Cardiac fibroblast (primary cell): ENCODE measurements at places on chromosomes 2 and 18.

DNA sequence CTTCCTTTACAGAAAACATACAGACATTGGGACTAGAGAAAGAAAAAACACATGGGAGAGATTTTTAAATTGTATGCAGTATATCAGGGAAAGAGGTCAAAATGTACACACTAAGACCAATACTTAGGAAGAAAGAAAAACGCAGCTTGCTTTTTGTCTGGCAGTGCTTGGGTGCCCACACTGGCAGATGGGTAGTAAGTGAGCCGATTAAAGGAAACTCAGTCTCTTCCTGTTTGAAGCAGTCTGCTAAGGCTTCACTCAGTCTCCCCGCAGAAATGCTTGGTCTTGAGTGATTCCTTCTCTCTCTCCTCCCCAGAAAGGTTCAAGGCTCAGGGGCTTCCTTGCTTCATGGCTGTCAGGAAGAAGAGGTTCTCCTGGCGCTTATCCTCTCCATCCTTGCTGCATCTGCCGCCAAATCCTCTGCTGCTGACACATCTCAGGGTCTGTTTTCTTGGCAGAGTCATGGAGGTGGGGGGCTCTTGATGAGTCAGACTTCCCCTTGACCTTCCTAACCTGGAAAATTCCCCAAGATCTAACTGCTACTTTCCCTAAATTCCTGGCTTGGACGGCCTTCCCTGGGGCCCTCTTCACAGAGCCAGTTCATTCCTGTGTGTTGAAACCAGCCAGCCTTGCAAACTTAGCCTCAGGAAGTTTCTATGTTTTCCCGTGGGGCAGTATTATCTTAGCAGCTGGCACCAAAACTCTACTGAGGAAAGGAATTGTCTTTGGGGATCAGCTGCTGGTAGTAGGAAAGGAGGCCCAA is 10.5 kb upstream of the TMSB10 start:
- peak; percentile 62 for DNase-seq

- DNase-seq = peak; percentile 62
Measured at GRCh38 chr18:41745166-41746049, 209.6 kb upstream of the PIK3C3 start.

- DNase-seq = no peak
Measured at GRCh38 chr2:21233194-21233593, 109.4 kb downstream of the TDRD15 start.

- no peak for DNase-seq
Measured at GRCh38 chr18:54696616-54697293, 105.7 kb downstream of the DYNAP start.

DNA sequence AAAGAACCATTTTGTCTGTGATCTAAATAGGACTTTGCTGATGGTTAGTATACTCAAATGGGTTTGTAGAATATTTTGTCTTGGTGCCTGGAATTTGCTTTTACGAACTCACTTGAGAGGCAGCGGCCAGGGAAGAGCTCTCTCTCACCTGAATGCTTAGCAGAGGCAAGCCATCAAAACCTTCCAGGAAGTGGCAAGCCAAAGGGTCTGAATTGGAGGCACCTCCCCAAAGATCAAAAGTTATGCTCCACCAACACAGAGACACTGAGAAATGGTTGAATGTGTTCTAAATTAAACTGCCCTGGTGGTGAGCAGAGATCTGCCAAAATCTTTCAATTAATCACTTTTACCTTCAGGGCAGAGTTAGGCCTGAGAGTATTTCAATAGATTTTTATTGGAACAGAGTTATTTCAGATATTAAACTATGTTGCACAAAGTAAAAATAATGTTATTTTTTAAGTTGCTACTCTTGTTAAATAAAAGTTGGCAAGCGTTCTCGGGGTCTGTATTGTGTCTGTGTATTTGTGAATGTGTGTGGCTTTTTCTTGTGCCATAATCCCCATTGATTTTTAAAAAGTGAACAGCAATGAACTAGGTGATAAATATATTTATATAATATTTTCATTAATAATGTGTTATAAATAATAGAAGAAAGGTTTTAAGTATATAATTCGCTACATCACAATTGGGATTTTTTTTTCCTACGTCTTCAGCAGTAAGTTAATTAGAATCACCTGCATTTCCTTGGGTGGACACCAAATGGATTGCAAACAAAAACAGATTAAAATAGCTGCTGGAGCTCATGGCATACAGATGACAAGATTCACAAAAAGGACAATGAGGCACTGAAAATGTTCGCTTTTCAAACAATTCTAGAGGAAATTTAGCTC is 416.1 kb downstream of the ARHGAP15 start:
- DNase-seq = no peak

DNA sequence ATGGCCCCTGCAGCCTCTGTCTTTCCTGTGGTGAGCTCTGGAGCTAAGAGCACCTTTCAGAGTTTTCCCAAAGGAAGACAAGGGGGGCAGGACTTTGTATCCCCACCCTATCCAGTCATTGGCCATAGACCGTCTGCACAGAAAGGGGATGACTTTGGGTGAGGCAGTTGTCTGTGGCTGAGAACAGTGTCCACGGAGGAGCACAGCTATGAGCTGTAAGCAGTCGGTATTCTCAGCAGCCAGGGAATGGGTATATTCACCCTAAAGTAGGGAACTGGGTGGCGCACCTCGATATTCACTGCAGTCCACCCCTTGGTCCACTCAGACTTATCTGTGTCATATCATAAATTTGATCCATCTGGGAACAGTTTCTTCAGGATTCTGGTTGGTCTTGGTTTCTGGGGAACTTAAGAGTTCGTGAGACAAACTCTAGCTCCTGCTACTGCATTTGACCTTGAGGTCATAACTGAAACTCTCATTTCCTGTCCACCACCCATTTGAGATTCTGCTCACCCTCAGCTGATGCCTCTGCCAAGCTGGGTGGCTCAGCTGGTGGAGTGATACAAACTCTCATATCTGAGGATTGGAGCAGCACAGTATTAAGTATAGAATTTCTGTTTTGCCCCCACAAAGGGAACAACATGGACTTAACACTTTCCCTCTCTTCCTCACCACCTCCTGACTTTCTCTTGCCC is 45.2 kb upstream of the SCG2 start:
- peak; percentile 16 for DNase-seq

DNA sequence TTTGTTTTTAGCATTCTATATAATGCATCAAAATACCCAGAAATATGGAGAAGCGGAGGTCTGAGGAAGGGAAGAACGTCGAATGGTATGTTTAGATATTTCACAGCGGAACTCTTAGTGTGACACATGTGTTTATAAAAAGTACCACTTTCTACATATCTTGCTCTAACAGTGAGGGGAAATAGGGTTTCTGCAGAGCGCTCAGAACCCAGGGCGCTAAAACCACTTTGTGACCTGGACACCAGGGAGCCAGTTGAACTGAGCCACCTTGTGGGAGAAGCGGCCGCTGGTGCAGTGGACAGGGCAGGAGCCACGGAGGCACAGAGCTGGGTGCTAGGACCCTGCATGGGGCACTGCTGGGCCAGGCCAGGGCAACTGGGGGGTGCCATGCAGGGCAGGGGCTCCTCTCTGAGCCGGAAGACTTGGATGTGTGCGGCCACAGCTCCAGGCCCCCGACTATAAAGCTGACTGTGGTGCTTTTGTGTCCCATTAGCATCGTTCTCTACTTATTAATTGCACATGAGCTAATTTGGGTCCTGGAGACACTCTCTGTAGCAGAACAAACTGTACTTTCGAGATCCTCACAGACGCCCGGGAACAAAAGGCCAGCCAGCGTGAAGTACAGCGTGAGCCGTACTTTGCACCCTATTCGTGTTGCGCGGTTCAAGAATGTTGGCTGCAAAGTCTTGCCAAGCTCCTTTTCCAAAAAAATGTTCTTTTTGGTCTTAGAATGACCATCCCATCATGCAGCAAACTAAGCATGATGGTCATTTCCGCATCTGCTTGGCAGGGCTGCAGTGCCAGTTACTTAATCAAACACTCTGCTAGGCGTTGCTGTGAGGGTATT is 151.9 kb upstream of the ALKAL2 start:
- no peak for DNase-seq

DNA sequence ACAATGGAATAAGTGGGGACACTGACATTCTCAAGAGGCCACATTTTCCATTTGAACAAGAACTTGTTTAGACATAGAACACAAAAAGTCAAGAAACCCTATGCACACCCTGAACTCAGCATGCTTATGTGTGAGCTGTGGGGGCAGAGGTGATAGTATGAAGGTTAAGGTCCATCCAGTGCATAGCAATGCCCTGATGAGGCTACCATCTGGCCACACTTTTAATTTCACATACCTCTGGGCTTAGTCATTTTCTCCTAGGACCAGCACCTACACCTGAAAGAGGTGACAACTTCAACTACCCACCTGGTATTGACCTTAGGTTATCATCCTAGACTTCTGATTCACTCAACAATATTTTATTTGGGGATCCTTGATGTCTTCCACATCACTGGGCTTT is 139.8 kb downstream of the PIK3C3 start:
- no peak for DNase-seq

GRCh38 chr2:4937550-4937949 is 754.6 kb upstream of the SOX11 start:
- DNase-seq = no peak

DNA sequence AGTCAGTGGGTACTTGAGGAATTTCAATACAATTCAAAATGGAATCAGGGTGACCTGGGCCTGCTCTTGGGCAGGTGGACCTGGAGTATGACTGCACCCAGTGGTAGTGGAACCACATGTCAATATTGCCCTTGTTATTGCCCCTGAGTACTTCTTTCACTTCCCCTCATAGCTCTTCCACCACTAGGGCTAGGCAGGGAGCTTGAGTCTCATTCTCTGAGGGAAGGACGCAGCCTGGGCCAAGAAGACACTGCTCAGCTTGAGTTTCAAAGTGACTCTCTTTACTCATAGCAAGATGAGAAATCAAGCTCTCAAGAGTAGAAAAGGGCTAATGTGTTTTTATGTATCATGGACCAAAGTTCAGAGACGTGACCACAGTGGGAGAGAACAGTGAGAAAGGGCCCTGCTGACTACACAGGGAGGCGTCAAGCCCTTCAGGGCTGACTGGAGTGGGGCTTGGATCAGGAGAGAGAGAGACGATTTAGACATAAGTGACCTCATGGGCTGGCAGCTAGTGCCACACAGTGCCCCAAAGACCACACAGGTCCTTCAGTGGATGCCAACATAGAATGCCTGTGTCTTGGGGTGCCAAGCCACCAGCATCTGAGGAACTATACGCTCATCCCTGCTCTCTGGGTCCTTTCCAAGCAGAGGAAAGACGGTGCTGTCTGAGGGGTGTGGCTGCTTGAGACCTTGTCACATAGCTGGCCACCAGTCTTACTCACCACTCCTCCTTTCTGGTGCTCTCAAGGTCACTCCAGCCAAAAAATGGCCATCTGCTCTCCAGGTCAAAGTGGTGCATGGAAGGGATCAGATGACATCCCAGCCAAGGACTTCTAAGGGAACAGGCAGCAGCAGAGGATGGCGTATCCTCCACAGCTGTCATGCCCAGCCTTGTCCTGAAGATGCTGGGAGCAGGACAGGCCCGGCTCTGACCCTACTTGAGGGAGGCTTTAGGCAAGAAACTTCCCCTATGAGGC is 13.0 kb downstream of the PTMA start:
- no peak for DNase-seq

- no peak for DNase-seq
Measured at GRCh38 chr18:77052297-77052982, 80.1 kb downstream of the MBP start.

DNA sequence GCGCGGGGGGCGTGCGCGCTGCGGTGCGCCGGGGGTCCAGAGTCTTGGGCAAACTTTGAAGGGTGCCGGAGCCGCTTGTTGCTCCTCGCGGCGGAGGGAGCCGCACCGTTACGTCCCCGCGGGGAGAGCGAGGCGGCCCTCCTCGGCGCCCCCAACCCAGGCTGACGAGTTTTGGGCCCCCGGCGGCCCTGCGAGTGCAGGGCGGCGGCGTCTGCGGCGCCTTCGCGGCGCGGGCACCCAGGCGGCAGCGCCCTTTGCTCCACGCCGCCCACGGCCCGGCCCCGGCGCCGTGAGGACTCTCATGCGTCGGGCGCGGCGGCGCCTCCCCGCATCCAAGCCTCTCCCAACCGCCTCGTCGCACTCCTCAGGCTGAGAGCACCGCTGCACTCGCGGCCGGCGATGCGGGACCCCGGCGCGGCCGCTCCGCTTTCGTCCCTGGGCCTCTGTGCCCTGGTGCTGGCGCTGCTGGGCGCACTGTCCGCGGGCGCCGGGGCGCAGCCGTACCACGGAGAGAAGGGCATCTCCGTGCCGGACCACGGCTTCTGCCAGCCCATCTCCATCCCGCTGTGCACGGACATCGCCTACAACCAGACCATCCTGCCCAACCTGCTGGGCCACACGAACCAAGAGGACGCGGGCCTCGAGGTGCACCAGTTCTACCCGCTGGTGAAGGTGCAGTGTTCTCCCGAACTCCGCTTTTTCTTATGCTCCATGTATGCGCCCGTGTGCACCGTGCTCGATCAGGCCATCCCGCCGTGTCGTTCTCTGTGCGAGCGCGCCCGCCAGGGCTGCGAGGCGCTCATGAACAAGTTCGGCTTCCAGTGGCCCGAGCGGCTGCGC is 814 bp downstream of the FZD7 start:
- peak; percentile 28 for DNase-seq

- DNase-seq = no peak
Measured at GRCh38 chr2:41475959-41476358, 571.9 kb upstream of the PKDCC start.

DNA sequence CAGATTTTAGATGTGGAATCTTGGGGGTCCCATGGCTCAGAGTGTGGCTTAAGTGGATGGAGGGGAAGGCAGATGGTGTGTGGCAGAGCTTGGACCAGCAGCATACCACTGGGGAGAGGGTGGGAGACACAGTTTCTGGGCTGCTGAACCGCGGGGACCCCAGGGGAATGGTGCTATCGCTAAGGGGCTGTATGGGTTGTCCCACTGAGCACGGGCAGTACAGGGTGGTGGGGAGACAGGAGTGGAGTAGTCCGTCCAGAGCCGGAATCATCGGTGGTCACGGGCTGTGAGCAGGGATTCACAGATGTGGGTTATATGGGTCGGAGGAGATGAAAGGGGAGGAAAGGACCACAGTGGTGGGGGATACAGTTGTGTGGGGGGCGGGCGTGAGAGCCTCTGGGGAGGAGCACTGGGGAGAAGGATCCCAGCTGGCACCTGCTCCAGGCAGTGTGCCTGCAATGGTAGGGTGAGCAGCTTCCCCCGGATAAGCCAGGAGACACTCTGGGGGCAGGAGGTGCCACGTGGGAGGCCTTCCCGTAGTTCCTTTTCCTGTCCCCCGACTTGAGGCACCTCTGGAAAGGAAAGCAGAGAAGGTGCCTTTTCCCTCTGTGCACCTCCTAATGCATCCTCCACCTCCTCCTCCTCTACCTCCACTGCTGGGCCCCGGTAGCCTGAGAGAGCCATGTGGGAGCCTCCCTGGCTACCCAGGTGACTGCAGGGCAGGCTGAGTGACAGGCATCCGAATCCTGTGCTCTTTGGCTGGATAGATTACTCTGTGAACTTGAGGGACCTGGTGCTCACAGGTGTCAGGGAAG is 24.9 kb downstream of the IGFBP5 start:
- DNase-seq = no peak

GRCh38 chr2:131104487-131105155 is 515 bp upstream of the PLEKHB2 start:
- peak; percentile 86 for DNase-seq

DNA sequence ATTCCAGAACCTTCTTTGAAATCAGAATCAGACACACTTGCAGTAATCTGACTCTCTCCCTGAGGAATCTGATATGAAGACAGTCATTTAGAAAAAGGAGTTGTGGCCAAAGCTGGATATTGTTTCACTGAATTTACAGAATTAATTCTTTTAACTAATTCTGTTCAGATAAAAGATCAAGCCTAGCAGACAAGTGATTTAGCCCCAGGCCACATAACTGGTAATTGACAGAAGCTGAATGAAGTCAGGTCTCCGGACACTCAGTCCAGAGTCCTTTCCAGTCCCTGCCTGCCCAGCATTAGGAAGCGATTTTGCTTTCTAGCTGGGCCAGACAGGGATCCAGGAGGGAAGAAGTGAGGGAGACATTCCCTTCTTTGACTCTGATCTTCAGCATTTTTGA is 110.7 kb upstream of the AQP4 start:
- DNase-seq = no peak
